HCT116 (cell line): ENCODE measurements at places on chromosomes 3 and 15. TPM values are rescaled to one million over a fixed set of nuclear protein-coding genes. Genes with fewer than 3 reads are reported as not detected.

- H3K4me3 ChIP-seq = no peak overlapping the region
- no peaks in the 10 kb centered on the region for H3K36me3 ChIP-seq
- no peak overlapping the region for H3K27ac ChIP-seq
These were observed 15.7 kb upstream of the LRRC58 start for GRCh38 chr3:120364821-120365220.

GRCh38 chr15:51755790-51756189 lies 4.4 kb downstream of the TMOD2 start:
- no peak overlapping the region for H3K4me3 ChIP-seq
- H3K27me3 ChIP-seq = no peaks in the 10 kb centered on the region
- H3K27ac ChIP-seq = no peak overlapping the region
- no peaks in the 10 kb centered on the region for H3K36me3 ChIP-seq
- no peak for DNase-seq

The WDR93 gene
- total RNA-seq = 0.42 TPM

The ITIH1 gene
- total RNA-seq = 0.37 TPM

DNA sequence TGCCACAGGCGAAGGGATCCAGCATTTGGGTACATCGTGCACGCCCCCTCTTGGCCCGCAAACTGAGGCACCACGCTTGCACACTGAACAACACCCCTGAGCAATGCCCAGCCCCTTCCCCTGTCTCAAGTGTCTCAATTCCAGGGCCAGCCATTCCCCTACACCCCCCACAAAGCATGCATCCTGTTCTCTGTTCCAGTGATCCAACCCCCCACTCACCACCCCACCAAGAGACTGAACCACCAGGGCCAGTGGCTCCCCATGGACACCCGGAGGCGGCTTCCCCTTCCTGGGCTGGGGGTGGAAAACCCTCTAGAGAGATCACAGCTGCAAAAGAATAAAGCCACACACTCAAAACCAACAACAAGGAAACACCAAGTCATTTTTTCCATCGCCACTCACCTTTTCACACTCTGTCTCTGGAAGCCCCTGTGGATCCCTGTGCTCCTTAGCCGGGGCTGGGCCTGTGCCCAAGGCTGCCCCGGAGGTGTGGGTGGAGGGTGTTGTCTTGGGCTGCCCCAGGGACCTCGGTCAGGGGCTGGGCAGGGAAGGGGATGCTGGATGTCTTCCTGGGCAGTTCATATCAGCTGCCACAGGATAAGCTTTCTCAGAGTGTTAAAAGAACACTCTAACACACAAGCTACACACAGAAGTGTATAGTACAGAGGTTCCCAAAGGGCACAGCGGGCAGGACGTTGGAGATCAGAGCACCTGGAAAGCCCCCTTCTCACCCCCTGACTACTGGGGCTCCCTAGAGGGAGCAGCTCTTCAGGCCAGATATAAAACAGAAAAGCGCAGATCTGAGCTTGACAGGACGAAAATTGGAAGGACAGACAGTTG lies 92.5 kb downstream of the CHSY1 start:
- no peak overlapping the region for H3K4me3 ChIP-seq
- H3K4me1 ChIP-seq = no peaks in the 10 kb centered on the region
- H3K27ac ChIP-seq = no peak overlapping the region
- no peaks in the 10 kb centered on the region for H3K27me3 ChIP-seq
- no peaks in the 10 kb centered on the region for H3K36me3 ChIP-seq

- no peak overlapping the region for H3K27ac ChIP-seq
- DNase-seq = no peak
- H3K27me3 ChIP-seq = no peaks in the 10 kb centered on the region
These were observed 62.5 kb downstream of the MYO5A start for GRCh38 chr15:52466134-52466701.

DNA sequence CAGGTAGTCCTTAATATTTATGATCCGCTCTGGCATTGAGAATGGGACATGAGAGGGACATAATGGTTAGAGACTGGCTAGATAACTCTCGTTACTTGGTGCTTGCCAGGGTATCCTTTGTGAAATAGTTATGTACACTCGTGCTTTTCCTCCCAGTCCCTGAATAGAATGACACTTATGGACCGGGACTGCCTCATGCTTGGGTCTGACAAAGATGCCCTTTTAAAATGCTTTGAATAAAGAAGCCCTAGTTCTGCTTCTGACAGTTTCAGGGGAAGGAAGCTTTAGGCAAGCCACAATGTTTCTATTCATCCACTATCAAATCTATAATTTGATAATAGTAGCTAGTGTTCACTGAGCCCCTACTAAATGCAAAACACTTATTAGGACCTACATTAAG lies 29.4 kb downstream of the POLR2M start:
- no peaks in the 10 kb centered on the region for H3K36me3 ChIP-seq
- DNase-seq = no peak
- no peak overlapping the region for H3K4me3 ChIP-seq
- no peak overlapping the region for H3K27ac ChIP-seq

DNA sequence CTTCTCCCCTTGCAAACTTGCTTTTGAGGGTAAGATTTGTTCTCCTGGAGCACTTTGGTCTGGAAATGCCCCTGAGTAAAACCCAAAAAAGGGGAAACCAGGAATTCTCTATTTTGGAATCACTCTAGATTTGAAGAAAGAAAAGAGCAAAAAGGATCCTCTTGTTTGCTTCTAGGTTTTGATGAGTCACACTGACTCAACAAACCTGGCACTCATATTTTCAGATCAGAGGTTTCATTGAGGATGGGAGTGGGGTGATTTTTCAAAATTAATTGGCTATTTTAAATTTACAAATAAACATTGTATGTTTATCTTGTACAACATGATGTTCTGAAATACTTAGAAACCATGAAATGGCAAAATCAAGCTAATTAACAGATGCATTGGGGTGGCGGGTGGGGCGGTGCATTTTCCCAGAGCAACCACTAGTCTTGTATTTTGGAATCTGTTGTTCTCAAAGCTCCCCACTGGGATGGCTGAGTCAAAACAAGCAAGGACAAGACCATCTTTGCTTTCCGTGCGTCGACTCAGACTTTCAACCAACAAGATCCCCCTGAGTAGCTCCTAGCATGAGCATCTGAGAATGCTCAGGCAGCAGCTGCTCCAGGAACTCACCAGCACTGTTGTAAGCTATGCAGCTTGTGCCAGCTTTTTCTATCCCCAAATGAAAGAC lies 451.4 kb downstream of the WDR72 start:
- no peak overlapping the region for H3K4me3 ChIP-seq
- no peak for DNase-seq
- H3K4me1 ChIP-seq = no peaks in the 10 kb centered on the region
- H3K27me3 ChIP-seq = no peaks in the 10 kb centered on the region
- no peaks in the 10 kb centered on the region for H3K36me3 ChIP-seq

The ZNF620 gene
- 10.2 TPM for total RNA-seq

The NME9 gene
- 0.79 TPM for total RNA-seq

DNA sequence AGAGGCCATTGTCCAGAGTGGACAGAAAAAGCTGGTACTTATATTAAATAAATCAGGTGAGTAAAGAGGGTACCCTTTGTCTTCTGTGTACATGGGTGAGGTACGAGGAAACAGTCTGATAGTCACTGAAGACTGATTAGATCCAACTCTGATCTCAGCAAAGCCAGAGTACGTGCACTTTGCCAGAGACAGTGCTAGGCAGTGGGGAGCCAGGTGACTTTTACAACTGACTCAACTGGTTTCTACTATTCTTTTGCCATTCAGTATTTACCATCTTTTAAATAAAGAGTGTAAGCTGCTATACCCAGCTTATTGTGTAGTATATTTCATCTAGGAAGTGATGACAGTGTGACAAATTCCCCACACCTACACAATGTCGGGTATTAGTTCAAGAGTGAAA lies 3.3 kb downstream of the GNL3 start:
- H3K27me3 ChIP-seq = no peaks in the 10 kb centered on the region
- H3K4me3 ChIP-seq = no peak overlapping the region
- H3K36me3 ChIP-seq = peaks cover 65% of the 10 kb centered on the region
- no peak overlapping the region for H3K27ac ChIP-seq
- H3K4me1 ChIP-seq = peaks cover 17% of the 10 kb centered on the region

The FBXW12 gene
- not detected for total RNA-seq

GRCh38 chr3:73521734-73522336 lies 102.9 kb downstream of the PDZRN3 start:
- H3K27me3 ChIP-seq = 0 out of 2 replicates have a peak, but pooled peaks cover 4% of the 10 kb centered on the region
- no peak overlapping the region for H3K4me3 ChIP-seq
- H3K36me3 ChIP-seq = no peaks in the 10 kb centered on the region

GRCh38 chr3:43768381-43768973 lies 77.7 kb downstream of the ABHD5 start:
- peaks cover 38% of the 10 kb centered on the region for H3K4me1 ChIP-seq
- H3K4me3 ChIP-seq = no peak overlapping the region
- no peak overlapping the region for H3K27ac ChIP-seq

DNA sequence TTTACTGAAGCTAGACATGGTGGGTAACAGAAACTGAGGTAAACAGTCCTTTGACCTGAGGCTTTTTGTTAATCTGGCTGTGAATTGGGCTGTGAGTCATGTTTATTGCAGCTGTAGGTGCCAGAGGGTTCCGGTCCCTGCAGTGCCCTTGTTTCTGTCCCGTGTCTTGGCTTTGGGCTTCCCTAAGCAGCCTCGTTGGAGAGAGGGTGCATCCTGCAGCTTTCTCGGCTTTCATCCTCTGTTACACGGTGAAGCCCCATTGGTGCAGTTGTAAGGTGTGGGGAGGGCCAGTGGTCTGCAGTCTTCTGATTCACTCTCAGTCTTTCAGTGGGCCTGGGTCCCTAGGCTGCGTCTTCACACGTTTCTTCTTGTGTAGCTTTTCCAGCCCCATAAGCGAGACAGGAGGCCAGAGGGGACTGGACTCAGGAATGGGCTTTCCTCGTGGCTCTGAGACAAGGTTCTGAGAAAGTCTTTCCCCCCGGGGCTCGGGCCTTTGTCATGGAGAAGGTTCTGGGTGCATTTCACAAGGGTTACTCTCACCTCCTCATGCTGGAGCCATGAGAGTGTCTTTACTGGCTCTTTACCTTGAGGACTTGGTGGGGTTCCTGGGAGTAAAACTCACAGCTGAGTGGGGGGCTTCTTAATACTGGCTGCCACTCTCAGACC lies 33.1 kb downstream of the ASB7 start:
- no peak overlapping the region for H3K4me3 ChIP-seq
- no peak for DNase-seq
- no peaks in the 10 kb centered on the region for H3K27me3 ChIP-seq
- H3K36me3 ChIP-seq = 0 out of 2 replicates have a peak, but pooled peaks cover 2% of the 10 kb centered on the region
- no peak overlapping the region for H3K27ac ChIP-seq

- no peaks in the 10 kb centered on the region for H3K36me3 ChIP-seq
- H3K27ac ChIP-seq = no peak overlapping the region
- DNase-seq = no peak
- no peaks in the 10 kb centered on the region for H3K27me3 ChIP-seq
- no peak overlapping the region for H3K4me3 ChIP-seq
These were observed 113.8 kb downstream of the C3orf38 start for GRCh38 chr3:88263417-88264100.

The WDR72 gene
- total RNA-seq = 5.8 TPM

GRCh38 chr3:137020315-137020714 lies 62.5 kb downstream of the IL20RB start:
- H3K27me3 ChIP-seq = no peaks in the 10 kb centered on the region
- no peak for DNase-seq
- no peak overlapping the region for H3K4me3 ChIP-seq

DNA sequence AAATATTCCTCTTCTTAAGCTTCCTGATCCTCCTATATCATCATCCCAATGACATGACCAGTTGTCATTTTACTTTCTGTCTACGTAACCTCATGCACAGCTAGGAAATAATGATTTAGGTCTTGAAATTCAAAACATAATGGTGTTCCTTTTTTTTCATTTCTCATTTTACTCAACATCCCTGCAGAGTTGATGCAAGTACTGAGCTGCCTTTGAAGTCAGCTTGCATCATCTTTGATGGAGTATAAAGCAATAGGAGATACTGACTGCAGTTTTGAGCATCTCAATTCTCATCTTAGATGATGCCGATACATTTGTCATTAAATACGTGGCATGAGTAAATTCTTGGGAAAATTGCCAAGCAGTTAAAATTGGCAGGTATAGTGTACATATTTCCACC lies 346.1 kb downstream of the ZIC1 start:
- H3K4me3 ChIP-seq = no peak overlapping the region
- no peak overlapping the region for H3K27ac ChIP-seq
- DNase-seq = no peak
- no peaks in the 10 kb centered on the region for H3K4me1 ChIP-seq
- H3K27me3 ChIP-seq = no peaks in the 10 kb centered on the region

- no peaks in the 10 kb centered on the region for H3K27me3 ChIP-seq
- no peaks in the 10 kb centered on the region for H3K4me1 ChIP-seq
These were observed 220.3 kb upstream of the ATP10A start for GRCh38 chr15:26083457-26083856.

DNA sequence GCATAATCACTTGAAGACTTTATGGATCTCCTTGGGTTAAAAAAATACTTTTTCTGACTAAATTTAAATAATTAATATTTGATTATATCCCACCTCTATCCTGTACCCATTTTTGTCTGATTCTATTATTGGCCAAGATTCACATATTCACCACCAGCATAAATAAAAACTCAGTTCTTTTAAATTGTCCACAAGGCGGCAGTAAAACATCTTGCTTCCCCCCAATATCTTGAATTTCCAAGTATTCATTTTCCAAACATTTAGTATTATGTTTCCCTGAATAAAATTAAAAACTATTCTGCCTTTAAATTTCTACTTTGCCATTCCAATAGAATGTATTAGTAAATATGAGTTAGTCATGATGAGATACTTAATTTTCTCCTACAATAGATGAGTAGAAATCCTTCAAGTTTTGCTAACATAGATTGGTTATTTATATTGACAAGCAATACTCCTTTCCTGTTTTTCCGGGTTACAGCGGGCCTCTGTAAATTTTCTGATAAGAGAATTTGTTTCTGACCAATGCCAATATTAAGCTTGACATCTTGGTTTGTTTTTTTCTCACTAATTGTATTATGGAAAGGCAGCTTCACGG lies 218.7 kb upstream of the MDFIC2 start:
- no peaks in the 10 kb centered on the region for H3K4me1 ChIP-seq
- DNase-seq = no peak
- no peak overlapping the region for H3K4me3 ChIP-seq

GRCh38 chr15:89680282-89680873 lies 1.2 kb upstream of the PLIN1 start:
- H3K27me3 ChIP-seq = no peaks in the 10 kb centered on the region
- no peaks in the 10 kb centered on the region for H3K36me3 ChIP-seq
- H3K4me1 ChIP-seq = no peaks in the 10 kb centered on the region
- H3K4me3 ChIP-seq = no peak overlapping the region
- H3K27ac ChIP-seq = no peak overlapping the region
- no peak for DNase-seq

The CFAP100 gene
- not detected for total RNA-seq

- no peaks in the 10 kb centered on the region for H3K4me1 ChIP-seq
- no peaks in the 10 kb centered on the region for H3K36me3 ChIP-seq
- no peak for DNase-seq
These were observed 33.7 kb upstream of the VILL start for GRCh38 chr3:37956723-37957538.
